ENCODE measurements at places on chromosomes 13 and 19.

GRCh38 chr19:2497186-2497585 lies 21.3 kb downstream of the GADD45B start:
- no peak for DNase-seq

GRCh38 chr13:60268203-60268555 lies 104.5 kb upstream of the DIAPH3 start:
- DNase-seq: peak; percentile 55

DNA sequence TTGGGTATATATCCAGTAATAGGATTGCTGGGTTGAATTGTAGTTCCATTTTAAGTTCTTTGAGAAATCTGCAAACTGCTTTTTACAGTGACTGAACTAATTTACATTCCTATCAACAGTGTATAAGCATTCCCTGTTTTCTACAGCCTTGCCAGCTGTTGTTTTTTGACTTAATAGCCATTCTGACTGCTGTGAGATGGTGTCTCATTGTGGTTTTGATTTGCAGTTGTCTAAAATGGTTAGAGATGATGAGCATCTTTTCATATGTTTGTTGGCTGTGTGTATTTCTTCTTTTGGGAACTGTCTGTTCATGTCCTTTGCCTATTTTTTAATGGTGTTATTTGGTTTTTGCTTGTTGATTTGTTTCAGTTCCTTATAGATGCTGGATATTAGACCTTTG lies 4.0 kb upstream of the ZNF222 start:
- no peak for DNase-seq

- DNase-seq: no peak
These were observed 4.2 kb downstream of the TUBGCP3 start for GRCh38 chr13:112583592-112584277.

GRCh38 chr13:91144054-91144453 lies 203.4 kb upstream of the MIR17HG start:
- DNase-seq: no peak

DNA sequence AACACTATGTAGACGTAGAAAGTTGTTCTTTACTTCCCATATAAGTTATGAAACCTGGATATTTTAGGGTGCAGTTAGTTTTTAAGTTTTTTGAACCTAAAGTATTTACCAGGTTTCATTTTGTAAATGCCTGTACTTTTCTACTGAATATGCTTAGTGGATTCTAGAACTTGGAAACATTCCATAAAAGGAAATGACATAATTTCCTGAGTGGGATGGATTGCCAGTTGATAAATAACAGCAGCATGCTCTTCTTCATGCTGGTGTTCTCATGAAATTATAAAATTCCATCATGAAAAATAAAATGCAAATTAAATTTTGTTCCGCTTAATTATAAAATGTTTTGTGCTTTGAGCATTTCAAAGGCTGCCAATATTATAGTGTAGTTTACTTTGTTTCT lies 362.2 kb upstream of the PCDH20 start:
- no peak for DNase-seq

- no peak for DNase-seq
These were observed 155.7 kb downstream of the ABCC4 start for GRCh38 chr13:95145587-95145986.
